Midbrain (tissue), 1 donor: ENCODE measurements at places on chromosomes 2 and 18.

DNA sequence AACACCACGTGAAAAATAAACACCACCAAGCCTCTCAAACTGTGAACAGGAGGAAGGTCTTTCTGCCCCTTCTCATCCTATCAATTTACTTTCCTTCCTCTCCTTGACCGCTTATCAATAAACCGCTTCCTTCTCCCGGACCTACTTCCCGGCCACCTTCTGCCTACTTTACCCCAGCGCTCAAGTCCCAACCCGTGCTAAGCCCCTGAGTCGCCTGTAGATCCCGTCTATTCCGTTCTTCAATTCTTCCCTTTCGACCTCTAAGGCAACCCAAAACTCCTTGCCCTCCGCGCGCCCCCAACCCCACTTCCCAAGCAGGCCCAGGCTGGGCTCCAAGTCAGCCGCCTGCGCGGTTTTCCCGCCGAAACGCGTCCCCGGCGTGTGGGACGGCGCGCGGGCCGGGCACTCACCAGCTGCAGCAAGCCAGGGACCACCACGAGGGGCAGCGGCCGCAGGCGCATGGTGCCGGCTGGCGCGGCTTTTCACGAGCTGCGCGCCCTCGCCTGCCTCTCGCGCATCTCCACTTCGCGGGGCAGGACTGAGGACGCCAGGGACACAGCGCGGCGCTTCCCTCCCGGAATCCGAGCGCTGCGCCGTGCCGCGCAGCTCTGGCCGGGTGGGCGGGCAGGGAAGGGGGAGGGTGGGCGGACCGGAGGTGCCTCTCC is at the start of gene NXPH2:
Gene NXPH2, minus strand, starts transcription at position 610 of the 665 bp plus-strand sequence. Its CDS starts 149 bp downstream, at position 461.
- DNase-seq, result no peak

- DNase-seq, result no peak
Observed at GRCh38 chr2:117851969-117852368, 37.5 kb downstream of the DDX18 start.

GRCh38 chr2:24399434-24400206 is 39.3 kb upstream of the ITSN2 start:
- DNase-seq, result no peak

- no peak for DNase-seq
Observed at GRCh38 chr2:54092940-54093339, 22.5 kb upstream of the ACYP2 start.

GRCh38 chr2:235716875-235717496 is 223.1 kb downstream of the AGAP1 start:
- DNase-seq, result peak; percentile 24
